ENCODE measurements at places on chromosomes 3 and 15.
A peak's percentile ranks its signal among the peaks of the same experiment; 100 is the strongest.

DNA sequence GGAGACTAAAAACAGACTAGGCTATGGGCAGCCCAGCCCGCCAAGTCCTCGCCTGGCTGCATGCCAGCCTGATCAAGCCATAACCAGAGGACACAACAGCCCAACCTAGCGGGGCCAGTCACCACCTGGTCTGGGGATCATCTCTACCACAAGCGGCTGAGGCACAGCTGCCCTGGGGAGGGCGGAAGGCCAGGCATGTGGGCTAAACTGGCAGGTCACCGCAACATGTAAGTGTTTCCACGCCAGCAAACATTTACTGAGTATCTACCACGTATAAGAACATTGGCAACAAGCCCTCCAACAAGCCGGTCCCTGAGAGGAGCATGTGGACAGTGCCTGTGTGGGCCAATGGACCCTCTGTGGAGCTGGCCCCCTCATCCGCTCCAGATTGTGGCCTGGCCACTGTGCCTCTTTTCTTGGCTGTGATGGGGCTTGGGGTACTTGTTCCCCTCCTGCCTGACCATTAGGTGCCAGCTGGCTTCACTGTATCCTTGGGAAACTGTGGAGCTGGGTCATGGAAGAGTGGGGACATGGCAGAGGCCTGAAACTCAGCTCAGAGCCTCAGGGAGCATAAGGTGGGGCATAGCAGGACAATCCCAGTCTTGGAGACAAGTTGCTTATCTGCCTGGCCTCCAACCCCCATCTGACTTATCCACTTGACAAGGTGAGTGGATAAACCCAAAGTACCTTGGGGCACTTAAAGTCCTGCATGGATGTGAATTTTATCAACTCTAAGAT is 9.0 kb downstream of the UBXN7 start:
- DNase-seq, result peak; percentile 84

- peak; percentile 24 for DNase-seq
These were observed 995 bp downstream of the CHST14 start for GRCh38 chr15:40471808-40472150.

DNA sequence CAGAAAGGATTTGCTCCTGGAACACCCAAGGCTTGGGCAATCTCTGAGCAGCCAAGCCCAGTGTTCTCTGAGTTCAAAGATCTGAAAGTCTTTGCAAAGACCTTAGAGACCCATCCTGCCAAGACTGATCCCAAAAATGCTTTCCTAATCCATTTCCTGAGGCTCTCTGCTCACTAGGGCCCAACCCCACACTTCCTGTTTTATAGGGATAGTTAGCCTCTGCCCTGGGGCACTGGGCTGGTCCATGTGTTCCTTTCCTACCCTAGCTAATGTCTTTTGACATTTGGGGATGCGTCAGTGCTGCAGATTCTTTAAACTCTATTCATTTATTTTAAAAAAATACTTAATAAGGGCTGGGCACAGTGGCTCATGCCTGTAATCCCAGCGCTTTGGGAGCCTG is 372.7 kb downstream of the ROBO2 start:
- no peak for DNase-seq

- DNase-seq, result no peak
These were observed 4.8 kb downstream of the SCN5A start for GRCh38 chr3:38644662-38645053.

DNA sequence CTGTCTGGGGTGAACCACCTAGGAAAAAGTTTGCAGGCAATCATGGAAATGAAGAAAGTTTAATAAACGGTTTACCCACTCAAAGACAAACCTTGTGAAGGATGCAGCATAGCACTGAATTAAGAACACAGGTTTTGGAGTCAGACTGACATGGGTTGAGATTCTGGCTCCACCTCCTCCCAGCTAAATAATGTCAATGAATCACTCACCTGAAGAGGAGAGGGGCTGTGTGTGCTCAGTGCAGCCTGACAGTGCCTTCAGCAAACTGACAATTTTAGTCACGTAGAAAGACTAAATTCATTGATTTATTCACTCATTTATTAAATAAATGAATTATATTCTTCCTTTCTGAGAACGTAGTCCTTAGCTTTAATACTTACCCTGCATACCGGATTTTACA is 18.9 kb downstream of the NR1I2 start:
- DNase-seq, result no peak

- no peak for DNase-seq
These were observed 552.6 kb upstream of the GOLIM4 start for GRCh38 chr3:168648321-168648720.

DNA sequence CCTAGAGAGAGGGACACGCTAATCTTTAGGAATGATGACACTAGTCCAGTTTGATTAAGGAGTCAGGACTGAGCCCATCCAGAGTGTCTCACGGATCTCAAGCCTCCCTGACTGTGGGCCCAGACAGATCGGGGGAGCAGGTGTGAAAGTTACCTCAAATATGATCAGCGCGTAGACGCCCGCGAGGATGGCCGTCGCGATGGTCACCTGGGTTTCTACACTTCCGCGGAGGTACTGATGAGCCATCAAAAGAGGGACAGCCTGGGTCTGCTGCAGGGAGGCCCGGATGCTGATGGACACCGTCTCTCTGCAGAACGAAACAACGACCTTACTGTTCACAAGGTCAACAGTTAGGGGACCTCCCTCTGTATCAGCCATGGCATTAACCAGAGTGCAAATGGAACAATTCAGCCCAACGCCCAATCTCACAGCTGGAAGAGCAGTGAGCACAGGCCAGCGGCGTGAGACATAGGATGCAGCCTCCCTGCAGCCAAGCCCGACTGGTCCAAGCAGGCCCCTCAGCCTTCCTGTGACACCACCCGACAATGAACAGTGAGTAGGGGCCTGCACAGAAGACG is 84.4 kb downstream of the OCA2 start:
- no peak for DNase-seq

- peak; percentile 68 for DNase-seq
These were observed 82.4 kb upstream of the HERC1 start for GRCh38 chr15:63915873-63916771.

- no peak for DNase-seq
These were observed 225.2 kb upstream of the SETMAR start for GRCh38 chr3:4077950-4078349.

GRCh38 chr3:37626736-37627565 is 234.7 kb upstream of the CTDSPL start:
- no peak for DNase-seq

DNA sequence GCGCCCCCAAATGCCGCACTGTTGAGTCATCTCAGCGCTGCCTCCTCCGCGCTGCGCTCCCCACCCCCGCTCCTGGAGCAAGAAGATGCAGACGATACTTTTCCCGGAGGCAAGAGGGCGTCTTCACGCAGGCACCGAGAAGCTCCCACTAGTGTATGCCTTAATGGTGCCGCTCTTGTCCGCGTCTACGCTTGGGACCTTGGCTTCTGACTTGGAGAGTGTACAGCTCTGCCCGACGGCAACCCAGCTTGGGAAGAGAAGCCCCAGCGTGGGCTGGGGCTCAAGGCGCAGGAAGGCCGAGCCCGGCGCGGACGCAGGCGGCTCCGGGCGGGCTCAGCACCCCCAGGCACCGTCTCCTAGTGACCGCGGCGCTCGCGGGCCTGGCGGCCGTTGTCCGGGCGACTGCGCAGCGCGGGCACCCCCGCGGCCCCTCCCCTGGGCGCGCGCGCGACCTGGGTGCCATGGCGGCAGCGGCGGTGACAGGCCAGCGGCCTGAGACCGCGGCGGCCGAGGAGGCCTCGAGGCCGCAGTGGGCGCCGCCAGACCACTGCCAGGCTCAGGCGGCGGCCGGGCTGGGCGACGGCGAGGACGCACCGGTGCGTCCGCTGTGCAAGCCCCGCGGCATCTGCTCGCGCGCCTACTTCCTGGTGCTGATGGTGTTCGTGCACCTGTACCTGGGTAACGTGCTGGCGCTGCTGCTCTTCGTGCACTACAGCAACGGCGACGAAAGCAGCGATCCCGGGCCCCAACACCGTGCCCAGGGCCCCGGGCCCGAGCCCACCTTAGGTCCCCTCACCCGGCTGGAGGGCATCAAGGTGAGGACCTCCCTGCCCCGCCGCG is at the start of gene P4HTM:
Gene P4HTM, plus strand, starts transcription at position 446 of the 840 bp plus-strand sequence. Its CDS starts 16 bp downstream, at position 462.
- DNase-seq, result peak; percentile 95

DNA sequence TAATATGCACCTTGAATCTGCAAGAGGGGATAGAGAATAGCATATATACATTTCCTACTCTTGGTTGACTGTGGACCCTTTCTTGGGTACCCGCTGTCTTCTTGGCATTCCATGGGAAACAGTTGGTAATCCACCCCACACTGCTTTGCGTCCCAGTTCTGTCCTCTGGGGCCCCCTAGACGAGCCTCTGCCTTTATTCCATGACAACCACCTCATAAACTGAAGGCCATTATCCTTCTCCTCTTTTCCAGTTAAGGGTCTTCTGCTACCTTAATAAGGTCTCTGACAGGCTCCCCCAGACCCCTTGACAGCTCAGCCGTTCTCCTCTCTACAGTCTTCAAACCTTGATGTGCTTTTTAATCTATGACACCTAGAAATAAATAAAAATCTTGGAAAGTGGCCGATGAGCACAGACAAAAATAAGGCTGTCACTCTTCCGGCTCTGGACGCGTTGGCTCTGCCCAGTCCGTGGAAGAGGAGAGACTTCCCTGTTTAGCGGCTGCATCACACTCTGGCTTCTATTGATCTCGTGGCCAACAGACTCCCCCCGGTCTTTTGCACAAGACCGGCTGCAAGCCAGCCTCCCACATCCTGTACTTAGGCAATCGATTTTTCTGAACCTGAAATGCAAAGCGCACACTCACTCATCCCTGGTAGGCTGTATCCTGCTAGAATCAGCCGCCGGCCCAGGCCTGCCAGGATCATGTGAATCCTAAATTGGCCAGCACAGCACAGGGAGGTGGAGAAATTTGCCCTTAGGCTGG is 251.0 kb upstream of the TLE3 start:
- DNase-seq, result peak; percentile 62

DNA sequence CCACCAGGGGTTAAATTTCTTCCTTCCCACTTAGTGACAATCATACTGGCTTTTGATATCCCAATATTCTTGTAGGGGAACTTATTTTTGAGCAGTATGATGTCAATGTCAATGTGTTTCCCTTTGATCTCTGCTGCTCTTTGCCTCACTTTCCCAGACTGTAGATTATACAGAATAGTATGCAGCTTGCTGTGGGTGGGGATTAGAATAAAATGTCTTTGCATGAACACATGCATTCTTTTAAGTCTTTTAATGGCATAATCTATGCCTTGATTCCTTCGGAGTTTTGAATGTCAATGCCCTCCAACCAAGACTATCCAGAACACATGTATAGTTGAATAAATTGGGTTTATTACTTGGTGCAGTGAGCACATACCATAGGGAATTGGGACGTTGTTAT is 125.5 kb downstream of the IL20RB start:
- DNase-seq, result no peak

GRCh38 chr15:50275908-50276307 is 10.4 kb upstream of the HDC start:
- no peak for DNase-seq

DNA sequence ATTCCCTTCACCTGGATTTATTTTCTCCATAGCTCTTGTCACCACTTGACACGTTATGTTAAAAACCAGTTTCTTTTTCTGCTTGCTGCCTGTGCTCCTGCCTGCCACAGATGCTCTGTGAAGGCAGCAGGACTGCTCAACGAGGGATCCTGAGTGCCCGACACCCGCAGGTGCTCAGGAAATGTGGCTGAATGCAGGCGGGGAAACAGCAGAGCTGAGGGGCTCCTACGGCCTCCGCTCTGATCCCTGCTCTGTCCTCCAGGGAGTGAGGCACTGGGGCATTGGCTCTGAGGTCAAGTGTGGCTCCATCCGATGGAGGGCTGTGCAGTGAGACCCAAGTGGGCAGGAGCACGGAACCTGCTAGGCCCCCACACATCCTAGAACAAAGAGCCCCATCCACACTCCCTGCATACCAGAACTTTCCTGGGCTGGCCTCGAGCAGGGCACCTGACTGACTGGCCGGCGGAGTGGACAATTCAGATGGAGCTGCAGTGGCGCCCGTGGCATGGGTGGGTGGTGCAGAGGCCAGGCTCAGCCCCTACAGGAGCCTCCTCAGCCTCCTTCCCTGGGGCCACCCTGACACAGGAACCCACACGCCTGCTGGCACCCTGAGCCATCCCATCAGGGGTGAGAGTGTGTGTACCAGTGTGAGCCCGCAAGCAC is 27.9 kb downstream of the IQSEC1 start:
- no peak for DNase-seq

All from muscle of leg (tissue), 16 donors.